ENCODE measurements at places on chromosomes 12 and 14. TPM values are rescaled to one million over a fixed set of nuclear protein-coding genes. Genes with fewer than 3 reads are reported as not detected.

GRCh38 chr12:108911915-108912314, 32.0 kb downstream of the DAO start:
- H3K36me3 ChIP-seq = no peaks in the 10 kb centered on the region
- H3K27me3 ChIP-seq = peaks cover 12% of the 10 kb centered on the region
- H3K4me1 ChIP-seq = no peaks in the 10 kb centered on the region
- no peak overlapping the region for H3K27ac ChIP-seq
- H3K4me3 ChIP-seq = no peak overlapping the region

Gene POTEG
- total RNA-seq = not detected

DNA sequence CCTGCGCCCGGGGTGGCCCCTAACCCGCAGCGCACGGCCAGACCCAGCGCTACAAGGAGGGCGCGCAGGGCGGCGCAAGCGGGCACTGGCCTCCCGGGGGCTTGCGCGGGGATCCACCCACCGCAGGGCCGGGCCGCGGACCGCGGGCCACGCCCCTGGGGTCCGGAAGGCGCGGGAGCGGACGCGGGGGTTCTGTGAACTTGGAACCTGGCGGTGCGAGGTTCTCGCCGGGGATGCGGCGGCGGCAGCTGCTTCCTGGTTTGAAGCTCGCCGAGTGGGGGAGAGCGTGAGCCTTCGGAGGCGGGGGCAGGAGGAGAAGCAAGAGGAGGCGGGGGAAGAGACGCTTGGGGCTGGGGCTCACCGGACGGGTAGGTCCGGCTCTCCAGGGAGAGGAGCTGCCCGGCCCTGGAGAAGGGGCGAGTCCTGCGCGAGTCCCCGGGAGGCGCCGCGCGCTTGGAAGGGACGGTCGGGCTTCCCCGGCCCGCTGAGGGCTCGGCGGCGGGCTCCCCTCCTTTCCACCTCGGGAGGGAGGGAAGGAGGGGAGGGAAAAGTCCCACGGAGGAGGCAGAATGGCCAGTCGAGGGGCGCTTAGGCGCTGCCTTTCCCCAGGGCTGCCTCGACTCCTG, at the start of gene PRKCH:
Gene PRKCH (plus strand): TSS at position 195 of the 626 bp plus-strand sequence. CDS start 523 bp downstream, outside the sequence.
- DNase-seq = peak; percentile 91
- H3K27me3 ChIP-seq = no peaks in the 10 kb centered on the region

Gene FAM222A
- total RNA-seq = 0.43 TPM

Gene DACT1
- 0.81 TPM for total RNA-seq

GRCh38 chr14:54197369-54197768, 199.4 kb upstream of the CDKN3 start:
- H3K27me3 ChIP-seq = no peaks in the 10 kb centered on the region
- H3K27ac ChIP-seq = no peak overlapping the region
- H3K36me3 ChIP-seq = no peaks in the 10 kb centered on the region
- DNase-seq = no peak
- no peaks in the 10 kb centered on the region for H3K4me1 ChIP-seq
- no peak overlapping the region for H3K4me3 ChIP-seq

All from activated CD4-positive, alpha-beta memory T cell treated with anti-CD3 and anti-CD28 coated beads, Interleukin-2, amount 10 ng/mL, durations not matched to agents 7 days and 5 days (primary cell).